ENCODE measurements at places on chromosomes 2 and 18.

DNA sequence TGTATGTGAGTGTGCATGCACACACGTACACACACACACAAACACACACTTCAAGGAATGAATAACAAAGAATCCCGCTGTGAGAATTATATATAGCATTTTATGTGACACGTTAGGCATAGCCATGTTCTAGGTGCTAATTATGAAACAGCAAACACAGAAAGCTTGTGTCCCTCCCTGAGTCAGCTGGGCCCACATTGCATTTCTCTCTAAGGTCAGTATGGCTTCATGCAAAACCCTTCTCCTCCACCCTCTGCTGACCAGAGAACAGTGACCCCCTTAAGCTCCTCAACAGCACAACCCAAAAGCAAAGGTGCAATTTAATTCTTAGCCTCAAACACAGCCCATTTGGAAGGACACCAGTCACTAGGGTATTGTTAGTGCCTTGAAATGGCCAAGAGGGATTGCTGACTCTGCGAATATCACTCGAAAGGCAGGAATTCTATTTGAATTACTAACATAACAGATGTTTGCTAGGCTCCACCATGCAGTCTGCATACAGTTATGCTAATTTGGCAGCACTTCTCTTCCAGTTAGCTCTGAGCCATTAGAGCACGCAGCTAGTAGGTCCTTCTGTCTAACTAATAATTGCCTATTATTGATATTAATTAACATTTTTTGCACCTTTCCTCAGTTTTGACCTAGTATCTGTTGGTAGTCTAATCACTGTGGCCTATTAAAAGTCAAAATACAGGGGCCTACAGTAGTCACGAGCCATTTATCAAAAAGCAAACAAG lies 149.0 kb downstream of the LNPK start:
- DNase-seq, result no peak

GRCh38 chr18:57759650-57760049 lies 43.5 kb downstream of the ATP8B1 start:
- DNase-seq, result no peak

DNA sequence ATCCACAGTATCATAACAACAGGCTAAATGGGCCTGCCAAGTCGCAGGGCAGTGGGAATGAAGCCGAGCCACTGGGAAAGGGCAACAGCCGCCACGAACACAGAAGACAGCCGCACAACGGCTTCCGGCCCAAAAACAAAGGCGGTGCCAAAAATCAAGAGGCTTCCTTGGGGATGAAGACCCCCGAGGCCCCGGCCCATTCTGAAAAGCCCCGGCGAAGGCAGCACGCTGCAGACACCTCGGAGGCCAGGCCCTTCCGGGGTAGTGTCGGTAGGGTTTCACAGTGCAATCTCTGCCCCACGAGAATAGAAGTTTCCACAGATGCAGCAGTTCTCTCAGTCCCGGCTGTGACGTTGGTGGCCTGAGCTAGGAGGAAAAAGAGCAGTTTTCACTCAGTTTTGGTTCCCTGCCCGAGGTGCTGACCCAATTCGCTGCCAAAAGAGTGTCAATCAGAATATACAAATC lies 32.2 kb downstream of the KCTD18 start:
- DNase-seq, result no peak

- no peak for DNase-seq
Measured at GRCh38 chr2:160533482-160533881, 39.9 kb upstream of the RBMS1 start.

DNA sequence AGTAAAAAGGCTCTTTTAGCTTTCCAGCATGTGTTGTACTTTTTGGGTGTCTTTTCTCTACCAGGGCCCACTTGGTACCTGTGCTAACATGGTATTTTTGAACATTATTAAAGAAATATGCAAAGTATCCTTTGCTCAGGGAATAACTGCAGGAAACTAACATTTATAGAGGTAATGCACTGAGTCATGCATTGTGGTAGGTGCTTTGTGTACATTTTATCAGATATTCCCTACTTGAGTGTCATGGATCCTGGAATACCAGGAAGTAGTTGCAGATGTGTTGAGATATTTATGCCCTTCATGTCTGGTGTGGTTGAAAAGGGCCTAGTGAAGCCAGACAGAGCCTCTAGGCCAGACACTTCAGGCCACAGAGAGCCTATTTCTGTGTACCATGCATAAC lies 215.5 kb upstream of the CYRIA start:
- DNase-seq, result no peak

DNA sequence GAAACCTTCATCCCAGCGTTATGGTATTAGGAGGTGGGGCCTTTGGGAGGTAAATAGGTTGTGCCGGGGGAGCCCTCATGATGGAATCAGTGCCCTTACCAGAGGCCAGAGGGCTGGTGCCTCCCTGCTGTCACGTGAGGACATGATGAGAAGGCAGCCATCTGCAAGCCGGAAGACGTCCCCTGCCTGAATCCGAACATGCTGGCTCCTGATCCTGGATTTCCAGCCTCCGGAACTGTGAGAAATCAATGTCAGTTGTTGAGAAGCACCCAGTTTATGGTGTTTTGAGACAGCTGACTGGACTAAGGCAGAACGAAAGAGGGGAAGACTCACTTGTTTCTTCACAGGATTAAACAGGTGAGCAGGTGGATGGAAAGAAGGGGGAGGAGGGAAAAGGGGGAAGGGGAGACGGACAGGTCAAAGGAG lies 13.0 kb upstream of the KLF11 start:
- DNase-seq, result no peak

DNA sequence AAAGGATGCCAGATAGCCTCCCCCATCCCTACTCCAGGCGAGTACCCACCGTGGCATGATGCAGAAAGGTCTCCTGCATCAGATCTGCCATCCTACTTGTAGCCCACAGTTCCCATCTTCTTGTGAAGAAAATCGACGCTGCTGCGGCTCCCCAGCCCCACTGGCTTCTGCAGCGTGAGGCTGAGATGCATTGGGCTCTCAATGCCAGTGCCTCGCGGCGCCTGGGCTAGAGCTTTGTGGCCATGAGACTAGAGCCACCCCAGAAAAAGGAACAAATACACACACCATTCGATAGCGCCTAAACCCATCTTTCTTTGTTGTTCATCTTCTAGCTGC lies 2.8 kb downstream of the NOL4 start:
- DNase-seq, result no peak
